ENCODE measurements at places on chromosomes 4 and X.

DNA sequence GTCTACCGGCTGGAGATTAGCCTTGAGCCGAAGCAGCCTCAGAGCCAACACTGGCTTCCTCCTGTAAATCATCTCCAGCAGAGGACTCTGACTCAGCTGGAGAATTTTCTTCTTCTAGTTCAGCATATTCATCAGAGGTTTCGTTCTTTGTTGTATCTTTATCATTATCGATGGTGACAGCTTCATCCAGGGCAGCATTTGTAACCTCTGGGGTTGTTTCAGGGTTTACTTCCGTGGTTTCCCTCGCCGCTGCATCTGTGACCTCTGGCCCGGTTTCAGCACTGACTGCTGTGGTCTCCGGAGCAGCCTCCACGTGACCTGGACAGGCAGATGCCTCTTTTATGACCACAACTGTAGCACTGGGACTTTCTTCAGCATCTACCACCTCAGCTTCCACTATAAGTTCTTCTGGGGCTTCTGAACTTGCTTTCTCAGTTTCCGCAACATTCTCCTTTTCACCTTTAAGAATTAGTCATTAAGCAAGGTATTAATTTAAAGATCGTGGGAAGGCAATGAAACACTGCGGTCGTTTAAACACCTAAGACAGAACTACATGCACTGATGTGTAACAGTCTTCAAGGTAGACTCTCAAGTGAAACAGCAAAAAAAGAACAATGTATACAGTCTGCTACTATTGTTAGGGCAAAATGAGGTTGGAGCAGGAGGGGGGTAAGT is 13.3 kb downstream of the MGARP start:
- peak; percentile 94 for DNase-seq

DNA sequence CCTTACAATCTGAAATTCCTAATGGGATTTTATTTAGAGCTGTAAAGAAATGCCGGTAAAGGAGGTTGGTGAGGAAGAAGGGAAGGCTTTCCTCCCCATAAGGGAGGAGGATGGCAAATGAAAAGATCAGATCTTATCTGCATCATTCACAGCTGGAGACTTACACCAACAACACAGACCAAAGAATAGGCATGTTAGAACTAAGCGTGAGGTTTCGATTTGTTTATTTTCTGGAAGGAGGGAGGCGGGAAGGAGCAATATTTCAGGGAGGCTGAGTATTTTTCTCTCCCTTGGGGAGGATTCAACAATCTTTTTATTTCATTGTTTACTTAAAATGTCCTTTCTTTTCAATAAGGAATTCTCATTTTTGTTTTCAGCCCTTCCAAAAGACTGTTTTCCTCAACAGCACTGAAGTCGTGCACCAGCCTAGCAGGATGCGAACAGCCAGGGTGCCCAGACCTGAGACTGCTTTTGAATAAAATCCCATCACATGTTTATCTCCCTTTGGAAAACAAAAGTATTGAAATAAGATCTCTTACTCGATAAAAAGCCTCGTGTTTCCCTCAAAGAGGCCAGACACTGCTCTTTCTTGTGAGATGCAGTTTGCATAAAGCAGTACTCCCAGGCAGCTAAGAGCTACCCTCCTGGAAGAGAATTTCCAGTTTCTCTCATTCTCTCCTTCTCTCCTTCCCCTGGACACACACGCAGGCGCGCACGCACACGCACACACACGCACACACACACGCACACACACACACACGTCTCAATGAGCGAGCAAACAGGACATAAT is 236.1 kb downstream of the MGST2 start:
- DNase-seq = peak; percentile 40

DNA sequence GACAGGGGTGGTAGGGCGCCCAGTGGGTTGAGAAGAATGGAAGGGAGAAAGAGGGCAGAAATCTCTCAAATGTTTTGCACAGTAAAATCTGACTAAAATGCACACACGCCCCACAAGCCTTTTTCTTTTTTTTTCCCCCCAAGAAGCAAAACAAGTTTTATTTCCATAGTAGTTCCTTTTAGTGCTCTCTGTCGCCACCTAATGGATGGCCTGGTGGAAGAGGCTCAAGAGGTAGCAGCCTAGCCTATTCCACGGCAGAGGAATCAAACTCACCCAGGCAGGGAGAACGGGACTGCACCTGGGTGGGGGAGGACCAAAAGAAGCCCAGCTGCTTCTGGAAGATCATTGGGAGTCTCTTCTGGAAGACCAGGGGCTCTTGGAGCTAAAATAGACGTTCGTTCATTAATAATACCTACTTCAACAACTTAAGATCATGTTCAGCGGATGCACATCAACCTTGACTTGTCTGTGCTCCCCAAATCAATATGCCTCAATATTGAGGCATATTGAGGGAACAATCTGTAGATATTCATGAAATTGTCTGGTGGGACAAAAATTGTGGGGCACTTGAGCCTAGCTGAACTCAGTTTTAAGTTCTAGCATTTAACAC is 31.6 kb upstream of the IRAK1 start:
- DNase-seq = peak; percentile 73

GRCh38 chr4:53712408-53713020 is 121.2 kb upstream of the LNX1 start:
- DNase-seq = no peak

- DNase-seq = no peak
These were observed 113.4 kb upstream of the ATXN3L start for GRCh38 chrX:13433298-13433605.

DNA sequence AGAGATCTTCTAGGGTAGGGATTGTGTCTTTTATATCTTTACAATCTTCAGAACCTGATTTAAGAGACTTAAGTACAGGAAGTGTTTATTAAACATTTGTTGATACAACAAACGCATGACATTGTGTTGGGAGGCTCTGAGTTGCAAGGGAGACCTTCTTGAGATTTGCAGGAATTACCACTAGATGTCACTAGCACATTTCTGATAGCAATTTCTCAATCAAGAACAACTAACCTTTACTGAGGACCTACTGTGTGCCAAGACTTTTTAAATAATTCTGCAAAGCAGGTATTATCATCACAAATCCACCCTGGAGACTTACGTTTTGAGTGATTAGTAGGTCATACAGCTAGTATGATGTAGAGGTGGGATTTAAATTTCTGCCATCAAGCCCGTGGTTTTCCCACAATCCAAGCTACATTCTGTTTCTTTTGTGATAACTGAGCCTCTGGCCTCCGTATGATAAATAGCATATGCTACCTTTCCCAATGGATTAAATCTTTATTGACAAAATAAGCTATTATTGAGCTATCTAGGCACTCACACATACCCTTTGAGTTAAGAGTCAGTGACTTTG is 986.0 kb downstream of the CCSER1 start:
- DNase-seq = peak; percentile 55

DNA sequence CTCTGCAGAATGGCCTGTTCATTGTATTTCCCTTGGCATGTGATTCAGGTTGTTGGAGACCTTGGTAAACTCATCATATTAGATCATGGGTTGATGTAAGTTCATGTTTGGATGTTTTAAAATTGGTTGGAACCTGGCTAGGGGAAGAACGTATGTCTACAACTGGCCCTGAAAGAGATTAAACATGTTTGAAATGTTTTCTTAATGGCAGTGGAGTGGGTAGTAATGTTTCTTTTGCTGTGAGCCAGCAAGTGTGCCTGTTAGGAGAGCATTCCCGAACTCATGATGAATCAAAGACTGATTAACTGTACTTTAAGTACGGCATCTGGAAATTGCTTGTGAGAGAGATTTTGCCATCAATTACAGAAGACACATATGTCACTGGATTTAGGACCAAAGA is 44.5 kb upstream of the SLC4A4 start:
- no peak for DNase-seq

GRCh38 chr4:123896446-123897071 is 500.0 kb downstream of the SPRY1 start:
- DNase-seq = no peak

DNA sequence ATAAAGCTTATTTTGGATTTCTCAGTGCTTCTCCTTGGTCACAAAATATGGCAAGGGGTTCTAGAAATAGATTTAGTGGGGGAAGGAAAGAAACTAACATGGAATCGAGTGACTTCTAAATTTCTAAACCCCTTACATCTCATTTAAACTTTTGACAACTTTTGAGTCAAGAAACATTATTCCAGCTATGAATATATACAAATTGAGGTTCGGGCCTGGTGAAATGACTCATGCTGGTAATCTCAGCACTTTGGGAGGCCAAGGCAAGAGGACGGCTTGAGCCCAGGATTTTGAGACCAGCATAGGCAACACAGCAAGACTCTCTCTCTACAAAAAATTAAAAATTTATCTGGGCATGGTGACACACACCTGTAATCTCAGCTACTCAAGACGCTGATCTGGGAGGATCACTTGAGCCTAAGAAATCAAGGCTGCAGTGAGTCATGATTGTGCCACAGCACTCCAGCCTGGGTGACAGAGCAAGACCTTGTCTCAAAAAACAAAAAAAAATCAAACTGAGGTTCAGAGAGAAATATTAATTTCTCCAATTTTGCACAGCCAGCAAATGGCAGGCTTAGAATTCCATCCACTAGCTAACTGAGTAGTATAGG is 99.8 kb downstream of the ANXA3 start:
- DNase-seq = no peak

DNA sequence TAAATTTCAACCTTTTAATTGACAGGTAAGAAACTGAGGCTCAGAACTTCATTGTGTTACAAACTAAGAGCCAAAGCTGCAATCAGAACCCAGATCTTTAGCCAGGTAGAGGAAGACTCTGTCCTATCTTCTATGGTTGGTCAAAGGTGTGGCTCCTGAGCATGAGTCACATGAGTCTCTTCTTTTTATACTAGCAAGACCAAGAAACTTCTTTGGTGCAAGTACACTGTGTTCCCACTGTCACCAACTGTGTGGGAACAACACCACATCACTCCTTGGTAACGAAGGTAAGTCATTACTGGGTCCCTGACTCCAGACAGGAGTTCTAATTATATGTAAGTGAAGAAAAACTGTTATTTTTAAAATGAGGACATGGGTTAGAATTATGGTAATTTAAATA is 290.1 kb downstream of the INPP4B start:
- no peak for DNase-seq

DNA sequence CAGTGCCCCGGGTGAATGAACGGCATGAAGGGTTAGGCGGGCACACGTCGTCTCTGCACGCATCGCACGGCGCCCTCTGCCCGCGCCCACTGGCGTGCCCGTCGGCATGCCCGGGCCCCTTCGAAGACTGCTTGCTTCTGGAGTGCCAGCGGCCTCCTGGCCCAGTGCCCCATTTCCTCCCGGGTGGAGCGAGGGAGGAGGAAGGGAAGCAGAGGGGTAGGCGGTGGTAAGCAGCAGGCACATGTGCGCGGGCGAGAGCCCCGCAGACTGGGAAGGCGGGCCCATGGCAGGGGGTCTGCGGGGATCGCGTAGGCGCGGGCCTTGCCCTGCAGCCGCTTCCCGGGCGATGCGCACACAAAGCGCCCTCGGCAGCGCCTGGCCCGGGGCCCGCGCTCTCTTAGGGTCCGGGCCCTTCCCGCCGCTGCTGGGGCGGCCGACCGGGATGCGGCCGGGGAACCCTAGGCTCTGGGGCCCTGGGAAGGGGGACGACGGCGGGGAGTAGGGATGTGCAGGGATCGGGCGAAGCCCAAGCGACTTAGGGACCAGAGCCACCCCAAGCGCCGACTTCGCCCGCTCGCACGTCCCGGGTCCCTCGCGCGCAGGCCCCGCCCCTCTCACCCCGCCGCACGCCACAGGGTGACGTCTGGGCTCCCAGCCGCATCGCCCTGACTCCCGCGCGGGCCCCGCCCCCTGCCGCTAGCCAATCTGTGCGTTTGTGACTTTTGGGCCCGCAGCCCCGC is 866 bp upstream of the EMD start:
- no peak for DNase-seq

- peak; percentile 32 for DNase-seq
These were observed 66.5 kb upstream of the TMEM184C start for GRCh38 chr4:147550626-147551246.

DNA sequence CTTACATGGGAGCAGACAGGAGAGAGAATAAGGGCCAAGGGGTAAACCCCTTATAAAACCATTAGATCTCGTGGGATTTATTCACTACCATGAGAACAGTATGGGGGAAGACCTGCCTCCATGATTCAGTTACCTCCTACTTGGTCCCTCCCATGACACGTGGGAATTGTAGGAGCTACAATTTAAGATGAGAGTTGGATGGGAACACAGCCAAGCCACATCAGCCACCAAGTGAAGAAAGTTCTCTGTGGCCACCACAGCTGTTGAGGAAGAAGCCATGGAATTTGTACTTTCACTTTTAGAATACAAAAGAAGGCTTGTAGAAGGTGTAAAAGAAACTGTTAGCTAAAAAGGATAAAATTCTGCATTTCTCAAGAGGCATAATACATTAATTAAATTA is 67.0 kb upstream of the CXorf51A start:
- DNase-seq = peak; percentile 66

- peak; percentile 11 for DNase-seq
These were observed 1.2 kb upstream of the LETM1 start for GRCh38 chr4:1856943-1857699.

- DNase-seq = peak; percentile 90
These were observed 633.4 kb downstream of the PDHA2 start for GRCh38 chr4:96473246-96473645.

DNA sequence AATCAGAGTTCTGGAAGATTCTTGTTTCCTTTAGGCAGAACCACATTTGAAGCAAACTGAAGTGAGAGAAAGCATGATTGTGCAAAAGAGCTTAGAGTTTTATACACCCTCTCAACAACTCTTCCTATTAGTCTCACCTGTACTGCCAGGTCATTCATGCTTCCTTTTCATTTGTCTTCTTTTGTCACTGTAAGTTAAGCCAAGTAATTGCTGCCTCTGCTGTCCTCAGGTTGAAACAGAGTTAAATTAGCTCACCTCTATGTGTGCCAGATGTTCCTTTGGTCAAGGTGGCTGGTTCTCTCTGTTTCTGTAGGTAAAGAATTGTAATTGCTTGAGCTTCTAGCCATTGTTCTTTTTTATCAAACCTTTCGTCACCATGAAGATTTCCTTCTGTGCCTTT is 41.1 kb upstream of the HPGD start:
- no peak for DNase-seq

- no peak for DNase-seq
These were observed 54.8 kb upstream of the RBMXL3 start for GRCh38 chrX:115134382-115134781.

GRCh38 chrX:56313308-56313707 is 81.2 kb downstream of the KLF8 start:
- no peak for DNase-seq

DNA sequence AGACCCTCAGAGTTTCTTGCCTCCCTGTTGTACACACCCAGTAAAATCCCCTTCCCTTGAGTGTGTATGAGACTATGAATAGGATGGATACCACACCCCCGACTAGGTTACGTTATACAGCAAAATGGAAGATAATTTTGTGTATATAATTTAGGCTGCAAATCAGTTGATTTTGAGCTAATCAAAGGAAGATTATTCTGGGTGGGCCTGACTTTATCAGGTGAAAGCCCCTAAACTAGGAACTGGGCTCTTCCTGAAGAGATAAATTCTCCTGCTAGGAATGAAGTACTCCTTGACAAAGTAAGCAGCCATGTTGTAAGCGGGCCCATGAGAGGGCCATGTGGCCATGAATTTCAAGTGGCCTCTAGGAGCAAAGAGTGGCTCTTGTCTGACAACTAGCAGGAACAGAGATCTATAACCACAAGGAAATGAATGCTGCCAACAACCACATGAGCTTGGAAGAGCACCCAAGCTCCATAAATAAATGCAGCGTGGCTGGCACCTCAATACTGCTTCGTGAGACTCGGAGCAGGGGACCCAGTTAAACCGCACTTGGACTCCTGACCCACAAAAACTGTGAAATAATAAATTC is 646.4 kb downstream of the IL1RAPL1 start:
- no peak for DNase-seq

All from OCI-M1 (cell line).